OCI-LY7 (cell line): ENCODE measurements at places on chromosomes 2 and 18.

DNA sequence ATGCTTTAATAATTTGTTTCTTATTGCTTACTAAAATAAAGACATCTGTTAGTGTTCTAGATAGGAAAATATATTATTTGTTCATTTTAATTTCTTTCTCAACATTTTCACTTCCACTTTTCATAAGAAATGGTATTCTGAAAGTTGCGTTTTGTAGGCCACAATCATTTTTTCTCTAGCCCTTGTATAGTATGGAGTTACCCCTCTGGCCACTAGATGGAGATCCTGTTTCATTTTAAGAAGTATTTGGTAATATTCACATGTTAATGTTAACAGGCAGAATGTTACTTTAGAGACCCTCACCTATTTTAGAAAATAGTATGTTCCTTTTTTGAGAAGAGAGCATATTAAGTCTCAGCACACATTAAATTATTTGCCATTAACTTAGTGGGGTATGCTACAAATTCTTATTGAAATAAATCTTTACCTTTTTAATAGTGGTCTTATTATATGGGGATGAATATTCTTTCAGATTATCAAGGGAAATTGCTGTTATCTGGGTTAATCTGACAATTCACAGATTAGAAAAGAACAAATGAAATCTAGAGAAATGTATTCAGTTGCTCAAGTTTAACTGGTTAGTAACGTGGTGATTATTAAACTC is 73.9 kb upstream of the TTC27 start:
- DNase-seq = peak; percentile 69

DNA sequence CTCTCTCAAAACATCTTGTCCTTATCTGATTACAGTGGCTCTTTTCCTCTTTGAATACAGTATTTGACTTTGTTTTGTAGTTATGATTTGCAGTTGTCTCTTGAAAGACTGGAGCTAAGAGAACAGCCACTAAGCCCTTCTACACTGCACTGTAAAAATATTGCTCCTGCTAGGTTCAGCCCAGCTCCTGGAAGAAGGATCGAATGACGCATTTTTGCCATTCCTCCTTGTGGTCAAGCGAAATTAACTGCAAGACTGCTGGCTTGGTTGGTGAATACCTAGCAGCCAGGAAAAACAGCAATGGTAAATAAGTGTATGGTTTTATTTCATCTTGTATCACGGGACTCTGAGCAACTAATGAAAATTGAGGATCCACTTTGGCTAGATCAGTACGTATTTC is 407.8 kb upstream of the CDH2 start:
- DNase-seq = no peak

GRCh38 chr18:35143622-35144596 is 96.9 kb upstream of the ZNF397 start:
- DNase-seq = peak; percentile 48

DNA sequence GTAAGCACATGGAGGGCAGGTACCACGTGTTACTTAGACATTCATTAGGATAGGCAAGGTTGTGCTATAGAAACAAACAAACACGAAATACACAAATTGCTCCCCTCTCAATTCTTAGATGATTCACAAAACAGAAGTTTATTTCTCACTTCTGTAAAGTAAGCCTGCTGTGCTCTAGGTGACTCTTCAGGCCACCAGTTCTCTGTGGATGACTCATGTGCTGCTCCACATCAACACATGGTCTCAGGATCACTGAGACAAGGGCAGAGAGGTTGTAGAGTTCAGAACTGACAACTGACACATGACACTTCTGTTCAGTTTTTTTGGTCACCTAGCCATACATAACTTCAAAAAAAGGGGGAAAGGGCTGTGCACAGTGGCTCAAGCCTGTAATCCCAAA is 70.6 kb downstream of the DAW1 start:
- no peak for DNase-seq

GRCh38 chr2:195604706-195605105 is 52.3 kb upstream of the SLC39A10 start:
- DNase-seq = no peak

DNA sequence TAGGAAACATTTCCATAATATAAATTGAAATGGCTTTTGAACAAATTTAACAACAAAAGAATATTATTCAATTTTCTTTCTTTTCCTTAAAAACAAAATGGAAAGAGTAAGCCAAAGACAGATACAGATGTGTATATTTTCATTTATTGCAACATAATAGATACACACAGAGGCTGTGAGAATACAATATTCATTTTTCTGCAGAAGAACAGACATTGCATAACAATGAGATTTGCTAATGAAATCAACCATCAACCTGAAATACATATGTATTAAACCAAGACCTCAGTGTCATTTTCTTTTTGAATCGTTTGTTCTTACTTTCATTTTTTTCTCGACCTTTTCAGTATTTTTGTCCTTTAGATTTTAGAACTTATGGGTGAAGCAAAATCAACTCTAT is 95.1 kb downstream of the BAZ2B start:
- no peak for DNase-seq

GRCh38 chr2:100982431-100982861 is 19.6 kb upstream of the RPL31 start:
- no peak for DNase-seq

- DNase-seq = no peak
These were observed 93.0 kb downstream of the MAIP1 start for GRCh38 chr2:200048421-200048820.

DNA sequence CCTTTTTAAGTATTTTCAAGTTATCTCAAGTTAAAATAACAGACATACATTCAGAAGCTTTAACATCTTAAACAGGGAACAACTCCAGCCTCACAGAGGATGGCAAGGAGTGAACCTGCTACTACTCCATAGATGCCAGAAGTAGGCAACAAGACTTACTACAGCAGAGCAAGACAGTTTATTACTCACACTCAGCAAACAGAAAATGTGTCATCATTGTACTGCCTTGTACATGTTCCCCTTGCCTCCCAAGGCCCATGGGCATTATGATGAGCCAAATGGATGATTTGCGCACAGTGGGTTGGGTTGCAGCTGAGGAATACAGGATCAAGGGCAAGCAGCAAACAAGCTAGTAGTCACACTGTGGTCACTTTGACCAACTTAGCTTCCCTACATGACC is 80.6 kb upstream of the VRK2 start:
- no peak for DNase-seq

- no peak for DNase-seq
These were observed 124.2 kb upstream of the HS6ST1 start for GRCh38 chr2:128442891-128443302.

- no peak for DNase-seq
These were observed 228.4 kb downstream of the MGAT5 start for GRCh38 chr2:134482131-134482723.

- no peak for DNase-seq
These were observed 56.8 kb upstream of the TTN start for GRCh38 chr2:178863856-178864620.

GRCh38 chr18:34562252-34562870 is 147.7 kb upstream of the DTNA start:
- DNase-seq = no peak

DNA sequence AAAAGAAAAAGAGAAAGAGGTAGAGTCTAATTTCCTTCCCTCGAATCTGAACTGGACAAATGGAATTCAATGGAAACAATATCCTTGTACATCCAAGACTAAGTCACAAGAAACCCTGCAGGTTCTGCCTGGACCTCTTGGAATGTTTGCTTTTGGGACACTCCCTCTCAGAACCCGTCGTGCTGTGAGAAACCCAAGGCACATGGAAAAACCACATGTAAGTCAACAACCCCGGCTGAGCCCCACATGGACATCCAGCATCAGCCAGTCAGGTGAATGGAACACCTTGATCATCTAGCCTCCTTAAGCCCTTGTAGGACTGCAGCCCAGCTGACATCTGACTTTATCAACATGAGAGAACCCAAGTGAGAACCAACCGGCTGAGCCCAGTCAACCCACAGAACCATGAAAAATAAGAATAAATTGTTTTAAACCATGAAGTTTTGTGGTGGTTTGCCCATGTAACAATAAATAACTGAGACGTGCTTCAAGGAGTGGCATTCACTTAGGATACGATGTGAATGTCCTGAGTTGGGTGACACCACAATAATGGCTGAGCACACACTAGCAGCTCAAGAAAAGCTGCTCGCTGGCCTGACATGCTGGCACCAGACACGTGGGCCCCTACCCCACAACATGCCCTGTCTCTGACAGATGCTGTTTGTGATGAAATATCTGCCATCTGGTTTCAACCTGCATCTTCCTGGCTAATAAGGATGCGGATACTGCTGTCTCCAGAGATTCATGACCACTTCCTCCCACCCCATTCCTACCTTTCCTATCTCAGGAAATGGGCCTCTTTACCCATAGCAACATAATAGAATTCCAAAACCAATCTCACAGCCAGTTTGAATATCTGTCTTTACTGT is 28.8 kb downstream of the PKDCC start:
- DNase-seq = no peak

GRCh38 chr2:217709478-217710210 is 293.2 kb downstream of the TNS1 start:
- DNase-seq = no peak

DNA sequence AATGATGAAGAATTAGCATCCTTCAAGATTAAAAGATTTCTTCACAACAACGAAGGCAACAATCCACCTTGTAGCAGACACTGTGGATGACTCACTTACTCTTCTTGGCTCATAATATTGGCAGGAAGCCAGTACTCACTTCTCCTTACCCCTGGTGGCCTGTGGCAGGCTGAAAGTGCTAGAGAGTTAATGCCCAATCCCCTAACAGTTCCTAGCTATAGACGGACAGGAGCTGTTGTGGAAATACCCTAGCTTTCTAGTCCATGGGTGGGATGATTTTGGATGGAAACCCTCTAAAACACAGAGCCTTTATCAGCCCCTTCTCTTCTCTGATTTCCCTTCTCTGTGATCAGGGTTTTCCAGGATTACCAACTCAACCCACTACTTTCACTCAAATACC is 128.6 kb upstream of the NYAP2 start:
- peak; percentile 92 for DNase-seq

DNA sequence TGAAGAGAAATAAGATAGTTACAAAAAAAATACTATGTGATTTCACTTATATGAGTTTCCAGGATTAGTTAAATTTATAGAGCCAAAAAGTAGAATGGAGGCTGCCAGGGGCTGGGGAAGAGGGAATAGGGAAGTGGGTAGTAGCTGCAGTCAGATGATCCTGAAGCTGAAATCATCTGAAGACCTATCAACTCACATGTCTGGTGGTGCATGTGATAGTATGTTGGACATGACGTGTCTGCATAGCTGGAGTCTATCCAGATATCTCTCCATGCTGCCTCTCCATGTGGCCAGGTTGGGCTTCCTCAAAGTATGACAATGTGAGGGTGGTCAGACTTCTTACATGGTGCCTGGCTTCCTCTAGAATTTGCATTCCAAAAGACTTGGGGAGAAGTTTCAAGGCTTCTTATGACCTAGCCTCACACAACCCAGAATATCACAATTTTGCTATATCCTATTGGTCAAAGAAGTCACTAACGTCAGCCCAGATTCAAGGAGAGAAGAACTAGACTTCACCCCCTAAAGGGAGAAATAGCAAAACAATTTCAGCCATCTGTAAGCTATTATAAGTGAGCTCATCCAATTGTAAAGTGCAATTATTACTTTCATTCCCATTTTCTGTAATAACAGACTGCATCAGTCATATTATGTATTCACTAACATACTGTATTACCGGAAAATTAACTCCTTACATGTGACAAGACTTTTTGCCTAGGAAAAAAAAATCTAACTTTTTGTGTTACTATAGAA is 14.0 kb upstream of the ZNF396 start:
- DNase-seq = no peak

GRCh38 chr2:148966438-148966758 is 72.1 kb upstream of the LYPD6B start:
- DNase-seq = no peak

DNA sequence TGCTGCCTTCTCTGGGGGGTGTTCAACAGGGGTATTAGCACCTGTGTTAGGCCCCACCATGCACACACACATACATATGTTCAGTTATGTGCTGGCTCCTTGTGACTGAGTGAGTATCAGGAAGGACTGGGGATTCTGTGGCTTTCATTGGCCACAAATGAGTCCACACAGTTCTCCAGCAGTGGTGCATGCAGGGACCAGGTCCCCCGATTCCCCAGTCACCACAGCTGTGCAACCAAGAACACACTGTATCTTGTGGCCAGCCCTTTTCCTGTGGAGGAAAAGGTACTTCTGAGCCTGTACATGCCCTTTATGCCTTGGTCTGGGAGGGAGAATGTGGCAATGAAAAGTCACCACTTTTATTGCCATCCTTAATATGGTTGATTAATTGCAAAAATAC is 74.9 kb upstream of the KLF7 start:
- DNase-seq = no peak

GRCh38 chr18:79211844-79212243 is 142.7 kb downstream of the ATP9B start:
- DNase-seq = no peak

DNA sequence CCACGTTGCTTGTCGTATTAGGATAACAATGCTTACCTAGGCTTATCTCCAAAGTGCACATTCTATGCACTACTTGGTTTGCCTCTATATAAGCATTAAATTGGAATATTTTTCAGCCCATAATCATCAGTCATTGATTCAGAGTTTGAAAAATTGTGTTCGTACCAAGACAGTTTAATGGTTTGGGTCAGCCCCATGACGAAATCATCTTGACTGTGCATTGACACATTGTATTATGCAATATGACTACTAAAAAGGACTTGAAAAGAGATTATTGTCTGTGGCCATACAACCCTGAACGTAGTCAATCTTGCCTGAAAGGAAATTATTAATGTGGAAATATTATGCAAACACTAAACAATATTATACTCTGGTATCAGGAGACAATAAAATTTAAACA is 141.3 kb downstream of the EML6 start:
- DNase-seq = no peak

- no peak for DNase-seq
These were observed 25.0 kb upstream of the SPP2 start for GRCh38 chr2:234025466-234025865.

DNA sequence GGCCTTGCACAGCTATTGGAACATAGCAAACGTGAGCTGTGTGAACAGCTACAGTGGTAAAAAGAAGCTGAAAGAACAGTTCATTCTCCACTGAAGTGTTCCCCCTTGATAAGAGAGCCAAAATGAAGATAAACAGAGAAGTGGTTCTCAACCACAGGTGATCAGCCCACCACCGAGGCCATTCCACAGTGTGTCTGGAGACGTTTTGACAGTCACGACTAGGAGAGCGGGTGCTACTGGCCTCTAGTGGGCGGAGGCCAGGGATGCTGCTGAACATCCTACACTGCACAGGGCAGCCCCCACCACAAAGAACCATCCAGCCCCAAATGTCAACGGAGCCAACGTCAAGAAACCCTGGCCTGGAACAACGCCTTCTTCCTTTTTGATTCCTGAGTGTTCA is 38.4 kb downstream of the ADCY3 start:
- DNase-seq = peak; percentile 7

GRCh38 chr2:237570776-237571335 is 4.5 kb downstream of the PRLH start:
- no peak for DNase-seq

DNA sequence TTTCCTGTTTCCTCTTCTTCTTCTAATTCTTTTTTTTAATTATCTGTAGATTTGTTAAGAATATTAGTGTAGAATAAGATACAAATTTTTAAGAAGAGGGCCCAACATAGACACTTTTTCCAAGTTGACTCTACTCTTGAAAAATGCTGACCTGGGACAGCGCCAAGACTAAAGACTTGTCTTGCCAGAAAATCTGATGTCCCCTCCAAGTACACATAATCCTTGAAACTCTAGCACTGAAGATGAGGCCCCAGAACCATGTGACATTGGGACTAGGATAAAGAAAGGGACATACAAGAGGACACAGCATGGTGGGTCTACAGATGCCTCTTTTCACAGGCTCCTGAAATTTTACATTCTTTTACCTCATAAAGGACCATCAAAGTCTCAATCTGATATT is 271.6 kb upstream of the SESTD1 start:
- no peak for DNase-seq
